ENCODE measurements at places on chromosomes 11 and 22.

- no peak for DNase-seq
Measured at GRCh38 chr11:133081730-133082452, 450.4 kb downstream of the OPCML start.

GRCh38 chr11:66728038-66728692 lies 851 bp downstream of the SPTBN2 start:
- DNase-seq = no peak

- no peak for DNase-seq
Measured at GRCh38 chr11:78731027-78731426, 156.4 kb upstream of the NARS2 start.

GRCh38 chr11:88337987-88338668 lies 592 bp upstream of the CTSC start:
- peak; percentile 56 for DNase-seq

DNA sequence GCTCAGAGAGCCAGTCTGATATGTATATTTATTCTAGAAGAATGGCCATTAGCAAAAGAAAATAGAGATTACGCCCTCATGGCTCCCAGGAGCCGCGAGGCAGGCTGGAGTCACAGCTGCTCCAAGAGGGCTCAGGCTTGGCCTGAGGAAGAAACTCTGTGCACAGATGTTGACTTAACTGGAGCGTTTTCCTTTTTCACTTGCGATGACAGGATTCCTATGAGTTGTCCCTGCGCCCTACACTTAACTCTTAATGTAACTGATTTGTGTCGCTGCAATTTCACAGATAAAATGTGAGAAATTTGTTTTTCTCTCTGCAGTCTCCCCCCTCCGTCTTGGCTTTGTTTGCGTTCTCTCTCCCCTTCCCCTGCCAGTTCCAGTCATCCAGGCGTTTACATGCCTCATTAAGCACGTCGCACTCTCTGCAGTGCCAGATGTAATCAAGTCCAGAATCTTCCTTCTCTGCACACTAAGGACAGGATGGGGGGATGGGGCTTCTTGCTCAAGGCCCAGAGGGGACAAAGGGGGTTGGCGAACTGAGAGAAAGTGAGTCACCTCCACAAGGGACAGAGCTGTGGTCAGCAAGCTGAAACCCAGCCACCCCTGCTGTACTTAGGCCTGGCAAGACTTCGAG lies 1060.1 kb downstream of the NTM start:
- no peak for DNase-seq

DNA sequence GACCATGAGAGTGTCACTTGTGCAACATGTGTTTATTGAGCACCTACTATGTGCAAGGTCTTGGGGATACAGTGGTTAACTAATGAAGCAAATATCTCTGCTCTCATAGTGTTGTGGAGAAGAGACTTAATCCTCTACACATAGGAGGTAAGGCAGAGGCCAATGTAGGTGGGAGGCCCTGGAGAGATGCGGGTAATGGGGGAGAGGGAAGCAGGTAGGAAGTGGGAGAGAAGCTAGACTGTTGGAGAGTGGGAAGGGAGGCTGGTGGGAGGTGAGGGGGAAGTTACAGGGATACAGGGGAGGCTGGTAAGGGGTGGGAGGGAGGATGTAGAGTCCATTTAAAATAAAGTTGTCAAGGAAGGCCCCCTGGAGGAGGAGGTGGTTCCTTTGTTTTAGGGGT lies 240.0 kb downstream of the MIAT start:
- DNase-seq = no peak

GRCh38 chr11:9396310-9396709 lies 11.9 kb downstream of the IPO7 start:
- DNase-seq = no peak

- no peak for DNase-seq
Measured at GRCh38 chr11:64863391-64864060, 14.9 kb downstream of the EHD1 start.

GRCh38 chr11:31973172-31973571 lies 117.7 kb upstream of the RCN1 start:
- DNase-seq = no peak

GRCh38 chr11:114479331-114479730 lies 40.1 kb downstream of the REXO2 start:
- no peak for DNase-seq

DNA sequence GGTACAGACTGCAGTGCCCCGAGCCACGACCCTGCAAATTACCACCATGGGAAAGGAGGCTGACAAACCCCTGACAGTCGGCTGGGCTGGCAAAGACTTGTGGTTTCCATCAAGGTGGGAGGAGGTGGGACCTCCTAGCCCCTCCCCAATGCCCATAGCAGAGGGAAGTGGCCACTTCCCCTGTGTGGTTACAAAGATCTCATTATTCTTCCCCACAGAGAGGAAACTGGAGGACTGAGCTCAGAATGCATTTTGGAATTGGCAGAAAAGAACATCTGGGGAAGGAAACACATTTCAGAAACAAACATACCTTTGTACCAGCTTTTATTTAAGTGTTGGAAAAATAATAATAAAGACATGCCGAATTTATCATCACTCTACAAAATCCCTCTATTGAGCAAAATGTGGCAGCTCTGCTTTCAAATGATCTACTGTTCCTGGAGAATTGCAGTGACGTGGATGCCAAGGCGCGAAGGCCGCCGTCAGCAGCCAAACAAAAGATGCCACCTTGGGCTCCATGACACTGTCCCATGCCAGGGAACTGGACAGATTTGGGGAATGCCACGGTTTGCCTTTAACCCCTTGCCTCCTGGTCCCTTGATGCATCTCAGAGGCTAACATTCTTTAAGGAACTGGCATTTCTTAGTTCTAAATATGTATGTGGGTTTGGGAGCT lies 169.6 kb downstream of the CRYBB2 start:
- no peak for DNase-seq

DNA sequence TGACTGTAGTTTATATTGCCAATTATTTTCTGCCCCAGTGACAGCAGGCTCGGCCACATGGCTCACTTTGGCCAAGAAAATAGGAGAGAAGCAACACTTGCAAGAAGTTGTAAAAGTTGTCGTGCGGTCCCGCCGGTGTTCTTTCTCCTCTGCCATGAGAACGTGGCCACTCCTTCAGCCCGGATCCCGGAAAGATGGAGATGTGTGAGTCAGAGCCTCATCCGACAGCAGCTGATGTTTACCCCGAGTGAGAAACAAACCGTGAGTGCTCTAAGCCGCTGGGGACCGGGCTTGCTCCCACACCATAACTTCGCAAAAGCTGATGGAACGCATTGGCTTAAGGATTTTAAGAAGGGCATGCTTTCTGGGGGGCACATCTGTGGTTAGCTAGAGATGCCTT lies 157.0 kb downstream of the CACNA1I start:
- no peak for DNase-seq
